ENCODE measurements at places on chromosomes 1 and 21.

- DNase-seq, result no peak
These were observed 20.3 kb downstream of the TSPAN2 start for GRCh38 chr1:115068826-115069585.

DNA sequence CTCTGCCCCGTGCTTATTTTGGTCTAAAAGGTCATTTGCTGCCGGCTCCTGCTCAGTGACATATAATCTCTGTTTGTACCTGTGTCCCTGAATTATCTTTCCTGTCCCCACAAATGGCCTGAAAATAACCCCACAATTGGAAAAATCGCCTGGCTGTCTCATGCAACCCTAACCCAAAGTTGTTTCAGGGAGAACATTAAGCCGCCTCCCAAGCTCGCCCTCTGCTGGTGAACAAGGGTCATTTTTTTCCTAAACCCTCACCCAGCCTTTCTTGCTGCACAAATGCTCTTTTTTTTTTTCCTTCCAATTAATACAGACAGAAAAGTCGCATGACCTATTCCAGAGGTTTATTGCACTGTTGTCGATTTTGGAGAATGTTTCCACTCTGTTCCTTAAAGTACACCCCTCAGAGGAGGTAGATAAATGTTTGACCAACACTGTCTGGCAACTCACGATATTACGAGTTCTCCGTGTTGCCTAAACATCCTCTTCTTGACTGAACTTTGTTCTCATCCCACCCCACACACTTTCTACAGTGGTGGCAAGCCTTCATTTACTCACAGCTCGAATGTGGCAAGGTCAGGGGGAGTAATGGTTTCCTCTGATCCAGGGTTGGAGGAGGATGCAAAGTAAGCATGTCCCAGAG, 148.7 kb downstream of the ZZZ3 start:
- no peak for DNase-seq

- no peak for DNase-seq
These were observed 30.2 kb downstream of the RABGAP1L start for GRCh38 chr1:174189428-174190062.

DNA sequence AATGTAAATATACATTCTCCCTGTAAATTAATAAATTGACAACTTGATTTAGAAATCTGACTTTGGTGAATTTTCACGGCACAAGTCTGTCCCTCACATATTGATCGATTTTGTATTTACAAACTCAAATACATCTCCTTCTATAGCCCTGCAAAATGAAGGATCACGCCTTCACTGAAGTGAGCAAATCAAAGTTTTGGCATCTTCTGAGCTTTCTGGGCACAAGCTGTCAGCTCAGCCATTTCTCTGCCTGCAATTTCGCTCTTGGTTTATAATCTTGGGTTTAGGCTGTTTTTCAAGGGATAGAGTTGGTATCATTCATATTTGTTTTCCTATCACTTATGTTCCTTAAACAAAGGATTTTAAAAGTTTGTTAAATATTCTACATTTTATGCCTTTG, 25.8 kb downstream of the ANP32E start:
- DNase-seq, result no peak

GRCh38 chr1:21308847-21309652, 18.8 kb upstream of the ECE1 start:
- DNase-seq, result no peak

- DNase-seq, result no peak
These were observed at the start of gene WLS for GRCh38 chr1:68232289-68233148. Gene WLS, minus strand, starts transcription at chr1:68232523. Its CDS starts 224 bp downstream, at chr1:68232299.

- no peak for DNase-seq
These were observed 70.7 kb downstream of the DEGS1 start for GRCh38 chr1:224253721-224254120.

DNA sequence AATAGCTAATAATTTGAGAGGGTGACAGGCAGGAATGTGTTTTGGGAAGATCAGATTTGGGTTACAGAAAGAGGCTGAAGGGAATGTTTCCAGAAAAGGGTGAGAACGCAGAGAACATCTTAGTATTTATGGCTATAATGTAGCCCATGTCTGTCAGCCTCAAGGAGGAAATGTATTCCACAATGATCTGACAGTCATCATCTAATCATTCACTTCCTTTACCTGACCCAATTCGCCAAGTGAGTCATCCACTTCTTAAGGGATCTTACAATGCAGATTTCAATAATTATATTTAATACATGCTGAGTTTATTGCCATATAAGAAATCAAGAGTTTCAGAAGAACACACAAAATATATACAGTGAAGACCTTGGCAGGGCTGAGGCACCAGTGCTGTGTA, 10.8 kb downstream of the TRIM45 start:
- no peak for DNase-seq

GRCh38 chr1:19980314-19980713, 896 bp upstream of the PLA2G2A start:
- DNase-seq, result no peak

- no peak for DNase-seq
These were observed 77.0 kb upstream of the POU3F1 start for GRCh38 chr1:38123356-38124135.

DNA sequence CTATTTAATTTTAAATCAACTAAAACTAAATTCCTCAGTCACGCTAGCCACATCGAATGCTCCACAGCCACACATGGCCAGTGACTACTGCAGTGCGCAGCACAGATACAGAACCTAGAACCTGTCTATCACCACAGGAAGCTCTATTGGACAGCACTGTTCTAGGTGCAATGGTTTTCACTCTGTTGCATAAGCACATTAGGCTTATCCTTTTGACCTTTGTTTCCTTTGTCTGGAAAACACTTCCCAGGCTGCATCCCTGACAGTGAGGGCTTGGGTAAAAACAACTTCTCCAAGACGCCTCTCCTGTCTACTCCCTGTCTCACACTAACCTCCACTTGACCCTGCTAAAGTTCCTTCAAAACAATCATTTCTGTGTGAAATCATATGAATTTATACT, 33.6 kb upstream of the RAP1GAP start:
- DNase-seq, result no peak

- DNase-seq, result no peak
These were observed 5.0 kb downstream of the SELP start for GRCh38 chr1:169624912-169625311.

- DNase-seq, result peak; percentile 79
These were observed 75.1 kb upstream of the SIPA1L2 start for GRCh38 chr1:232704694-232705680.

GRCh38 chr1:161502641-161503393, 2.4 kb upstream of the FCGR2A start:
- DNase-seq, result no peak

DNA sequence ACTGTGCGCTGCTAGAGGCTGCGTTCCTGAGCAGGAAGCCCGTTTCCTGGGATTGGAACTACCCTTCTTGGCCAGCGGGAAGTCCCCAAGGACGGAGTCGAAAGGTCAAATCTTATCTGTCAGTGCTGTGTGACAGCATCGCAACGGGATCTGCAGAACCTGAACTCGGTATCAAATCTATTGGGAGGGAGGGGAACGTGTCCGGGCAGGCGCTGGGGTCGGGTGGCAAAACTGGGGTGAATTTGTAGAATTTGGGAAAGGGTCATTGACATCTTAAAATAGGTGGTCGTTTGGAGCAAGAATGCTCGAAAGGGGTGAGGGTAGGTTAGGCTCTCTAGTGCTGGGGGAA, 725 bp upstream of the ARPC5 start:
- DNase-seq, result no peak
